ENCODE measurements at places on chromosomes 6 and 20.

- peak; percentile 81 for DNase-seq
These were observed 18.3 kb downstream of the HMGN4 start for GRCh38 chr6:26556263-26557070.

GRCh38 chr6:53411451-53411850 is 62.7 kb upstream of the ELOVL5 start:
- DNase-seq = no peak

GRCh38 chr6:129264480-129265045 is 381.6 kb downstream of the LAMA2 start:
- DNase-seq = peak; percentile 8

- DNase-seq = no peak
These were observed 91.7 kb downstream of the RNF182 start for GRCh38 chr6:14016432-14016831.

- peak; percentile 46 for DNase-seq
These were observed 47.2 kb downstream of the VEGFA start for GRCh38 chr6:43817192-43817591.

- no peak for DNase-seq
These were observed 182.5 kb upstream of the JARID2 start for GRCh38 chr6:15063253-15063853.

DNA sequence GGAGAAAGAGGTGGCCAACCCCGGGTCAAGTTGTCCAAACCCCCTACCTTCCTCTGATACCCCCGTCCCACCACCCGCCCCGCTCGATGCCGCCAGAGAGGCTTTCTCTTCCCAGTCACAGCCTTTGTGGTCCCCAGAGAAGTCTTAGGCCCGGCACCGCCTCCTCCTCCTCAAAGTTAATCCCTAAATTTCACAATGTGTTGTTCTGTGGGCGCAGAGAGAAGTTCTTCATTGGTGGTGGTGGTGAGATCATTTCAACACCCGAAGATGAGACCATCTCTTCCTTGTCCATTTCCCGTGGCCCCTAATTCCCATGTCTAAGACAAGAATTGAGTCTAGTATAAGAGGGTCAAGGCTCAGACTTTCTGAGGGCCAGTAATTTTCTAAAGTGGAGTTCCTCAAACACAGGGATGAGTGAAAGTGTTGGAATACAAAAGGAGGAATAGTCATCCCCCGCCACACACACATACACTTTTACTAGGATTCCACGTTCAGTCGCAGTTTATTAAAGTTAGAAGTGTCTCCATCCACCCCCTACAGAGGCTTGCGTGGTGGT is 10.4 kb downstream of the TRIM31 start:
- no peak for DNase-seq

DNA sequence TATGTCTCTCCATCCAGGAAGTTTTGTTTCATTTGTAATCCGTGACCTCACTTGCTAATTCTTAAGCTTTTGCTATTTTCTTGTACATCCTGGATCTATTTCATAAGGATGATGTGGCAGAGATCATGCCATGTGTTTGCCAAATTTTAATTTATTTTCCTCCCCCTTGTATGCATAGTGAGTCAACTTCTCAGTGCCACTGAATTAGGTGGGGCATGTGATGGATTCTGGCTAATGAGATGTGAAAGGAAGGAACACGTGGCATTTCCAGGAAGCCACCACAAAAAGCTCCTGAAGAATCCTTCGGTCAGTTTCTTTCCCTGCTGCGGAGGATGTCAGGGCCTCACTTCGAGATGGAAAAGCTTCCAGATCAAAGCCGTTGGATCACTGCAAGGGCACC is 86.2 kb upstream of the PRL start:
- DNase-seq = no peak

- DNase-seq = no peak
These were observed 94.2 kb downstream of the ERMARD start for GRCh38 chr6:169845426-169846285.

- peak; percentile 84 for DNase-seq
These were observed 13.2 kb downstream of the SS18L1 start for GRCh38 chr20:62156592-62157386.

GRCh38 chr6:159053781-159054398 is 9.1 kb upstream of the TAGAP start:
- DNase-seq = no peak

GRCh38 chr6:70860045-70860444 is 96.8 kb downstream of the B3GAT2 start:
- DNase-seq = no peak

- DNase-seq = no peak
These were observed 2.2 kb upstream of the RAET1E start for GRCh38 chr6:149899926-149900619.

- no peak for DNase-seq
These were observed 159.2 kb upstream of the CST7 start for GRCh38 chr20:24789877-24790276.

GRCh38 chr20:24634855-24635254 is 165.4 kb downstream of the SYNDIG1 start:
- DNase-seq = peak; percentile 92

DNA sequence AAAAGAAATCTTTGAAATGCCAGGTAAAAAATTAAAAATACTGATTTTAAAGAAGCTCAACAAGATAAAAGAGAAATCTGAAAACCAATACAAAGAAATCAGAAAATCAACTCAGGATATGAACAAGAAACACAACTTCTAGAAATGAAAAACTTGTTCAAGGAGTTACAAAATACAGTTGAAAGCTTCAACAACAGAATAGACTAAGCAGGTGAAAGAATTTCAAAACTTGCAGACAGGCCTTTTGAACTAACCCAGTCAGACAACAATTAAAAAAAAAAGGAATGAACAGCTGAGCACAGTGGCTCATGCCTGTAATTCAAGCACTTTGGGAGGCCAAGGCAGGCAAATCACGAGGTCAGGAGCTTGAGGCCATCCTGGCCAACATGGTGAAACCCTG is 57.8 kb downstream of the PDSS2 start:
- DNase-seq = no peak

- no peak for DNase-seq
These were observed 34.6 kb downstream of the PANK2 start for GRCh38 chr20:3923818-3924217.

- no peak for DNase-seq
These were observed 212.9 kb upstream of the PRDM1 start for GRCh38 chr6:105873211-105873704.

Data from AG08396 (cell line).